CD4-positive, alpha-beta T cell treated with Interleukin-12 subunit alpha and Interleukin-12 subunit beta, for 1 hour (primary cell): ENCODE measurements at places on chromosomes 2 and 18.

DNA sequence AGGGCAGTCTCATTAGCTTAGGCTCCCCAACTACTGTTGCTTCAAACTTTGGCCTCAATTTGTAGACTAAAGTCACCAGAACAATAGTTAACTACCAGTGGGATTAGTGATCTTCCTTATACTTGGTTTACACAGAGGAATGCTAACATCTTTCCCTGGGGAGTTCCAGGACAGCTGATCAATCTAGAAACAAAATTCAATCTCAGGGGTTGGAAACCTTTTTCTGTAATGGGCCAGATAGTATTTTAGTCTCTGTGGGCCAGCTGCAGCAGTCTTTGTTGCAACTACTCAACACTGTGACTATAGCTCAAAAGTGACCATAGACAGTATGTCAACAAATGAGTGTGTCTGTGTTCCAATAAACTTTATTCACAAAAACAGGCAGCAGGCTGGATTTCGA, 85.7 kb downstream of the METTL8 start:
- no peak for DNase-seq

DNA sequence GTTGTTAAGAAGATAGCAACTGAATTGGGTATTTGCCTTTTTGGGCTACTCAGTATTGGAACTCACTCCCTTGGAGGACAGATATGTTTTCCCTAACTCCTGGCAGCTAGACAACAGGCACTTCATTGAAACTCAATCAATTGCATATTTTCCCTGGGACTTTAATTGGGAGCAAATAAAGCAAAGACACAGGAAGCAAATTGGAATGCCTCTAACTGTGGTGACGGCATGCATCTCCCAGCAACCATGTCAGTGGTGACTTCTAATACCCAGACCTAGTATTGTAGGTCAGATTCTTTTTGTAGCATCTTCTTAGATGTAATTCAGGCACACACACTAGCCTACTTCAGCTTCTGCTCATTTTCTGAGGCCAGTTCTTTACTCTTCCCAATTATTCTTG, 164.2 kb upstream of the SETBP1 start:
- no peak for DNase-seq

- no peak for DNase-seq
These were observed 142.7 kb downstream of the PTGR3 start for GRCh38 chr18:75066021-75066880.

DNA sequence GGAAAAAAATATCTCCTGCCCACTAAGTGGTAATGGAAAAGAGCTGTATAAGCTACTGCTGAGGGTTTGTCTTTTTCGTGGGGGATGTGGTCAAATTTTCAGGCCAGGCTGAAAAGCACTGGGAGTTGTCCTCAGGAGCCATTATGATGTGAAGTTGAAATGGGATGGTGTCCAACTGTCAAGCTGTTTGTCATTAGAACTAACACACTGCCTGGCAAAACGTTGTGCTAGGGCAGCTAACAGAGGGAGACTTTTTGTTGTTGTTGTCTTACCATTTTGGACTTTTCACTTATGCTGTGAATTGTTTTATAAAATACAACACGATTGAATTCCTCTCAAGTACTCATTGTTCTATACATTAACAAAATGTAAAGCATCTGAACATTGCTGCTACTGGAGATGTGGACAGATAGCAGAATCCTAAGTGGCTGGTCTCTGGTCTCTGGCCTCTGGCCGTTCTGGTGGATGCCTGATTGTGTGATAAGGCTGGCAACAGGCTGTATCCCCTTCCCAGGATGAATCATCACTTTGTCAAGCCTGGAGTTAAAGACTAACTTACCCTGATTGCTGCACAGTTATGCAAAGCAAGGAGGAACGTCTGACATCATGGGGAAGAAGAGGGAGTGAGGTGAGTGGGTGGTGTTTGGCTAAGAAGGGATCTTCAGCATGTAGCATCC, 2.3 kb downstream of the MYO1B start:
- DNase-seq, result no peak

- DNase-seq, result no peak
These were observed 62.6 kb downstream of the SLC40A1 start for GRCh38 chr2:189517847-189518535.

GRCh38 chr2:12766421-12766879, 49.7 kb downstream of the TRIB2 start:
- no peak for DNase-seq

- no peak for DNase-seq
These were observed 57.6 kb downstream of the TPGS2 start for GRCh38 chr18:36771245-36771644.
